ENCODE measurements at places on chromosomes 13 and 19.

DNA sequence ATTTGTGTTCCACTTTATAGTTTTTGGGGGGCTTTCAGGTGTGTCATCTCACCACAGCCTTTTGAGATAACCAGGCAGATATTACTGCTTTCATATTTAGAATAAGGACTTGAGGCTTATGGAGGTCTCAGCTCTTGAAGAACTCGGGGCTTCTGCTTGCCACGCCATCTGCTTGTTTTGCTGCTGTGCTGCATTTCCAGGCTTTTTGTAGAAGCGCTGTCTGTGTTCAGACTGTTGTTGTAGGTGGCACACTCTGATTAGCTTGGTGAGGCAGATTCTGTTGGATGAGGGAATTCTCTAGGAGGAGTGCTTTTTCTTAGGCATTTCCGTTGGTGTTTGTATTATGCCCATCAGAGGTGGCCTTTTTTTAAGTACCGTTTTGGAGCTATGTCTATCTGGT is 57.2 kb downstream of the WASF3 start:
- DNase-seq: no peak

GRCh38 chr19:1252221-1252820 is 3.9 kb downstream of the MIDN start:
- DNase-seq: peak; percentile 76

- no peak for DNase-seq
These were observed 61.1 kb upstream of the HMGB1 start for GRCh38 chr13:30526612-30527495.

DNA sequence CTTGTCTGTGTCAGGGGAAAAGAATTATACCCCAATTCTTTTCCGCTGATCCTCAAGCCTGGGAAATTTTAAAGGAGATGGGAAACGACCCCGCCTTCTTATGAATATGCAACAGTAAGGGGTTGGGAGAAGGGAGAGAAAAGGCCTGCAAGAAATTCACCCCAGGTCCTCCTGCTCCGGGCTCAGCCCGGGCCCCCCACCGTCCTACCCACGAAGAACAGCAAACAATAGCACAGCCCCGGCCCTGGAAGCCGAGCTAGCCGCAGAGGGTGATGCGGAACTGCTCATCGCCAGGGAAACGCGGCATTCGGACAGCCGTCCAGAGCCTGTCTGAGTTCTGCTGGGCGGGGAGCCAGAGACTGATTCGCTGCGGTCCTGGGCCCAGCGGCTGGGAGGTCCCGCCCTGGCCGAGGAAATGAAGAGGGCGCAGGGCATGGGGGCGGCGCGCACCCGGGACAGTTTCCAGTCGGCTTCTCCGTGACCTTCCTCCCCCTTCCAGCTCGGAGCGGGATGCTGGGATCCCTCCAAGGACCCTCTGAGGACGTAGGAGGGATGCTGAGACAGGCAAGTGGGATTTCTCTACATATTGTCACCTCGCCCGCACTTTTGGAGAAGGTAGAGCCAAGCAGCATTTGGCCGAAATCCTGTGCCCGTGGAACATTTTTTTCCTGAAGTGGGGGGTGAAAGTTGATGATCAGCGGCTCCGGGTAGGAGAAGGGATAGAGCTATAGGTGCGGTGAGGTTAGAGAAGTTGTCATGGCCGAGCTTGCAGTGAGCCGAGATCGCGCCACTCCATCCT is 82.3 kb upstream of the C1QTNF9B start:
- DNase-seq: peak; percentile 35

DNA sequence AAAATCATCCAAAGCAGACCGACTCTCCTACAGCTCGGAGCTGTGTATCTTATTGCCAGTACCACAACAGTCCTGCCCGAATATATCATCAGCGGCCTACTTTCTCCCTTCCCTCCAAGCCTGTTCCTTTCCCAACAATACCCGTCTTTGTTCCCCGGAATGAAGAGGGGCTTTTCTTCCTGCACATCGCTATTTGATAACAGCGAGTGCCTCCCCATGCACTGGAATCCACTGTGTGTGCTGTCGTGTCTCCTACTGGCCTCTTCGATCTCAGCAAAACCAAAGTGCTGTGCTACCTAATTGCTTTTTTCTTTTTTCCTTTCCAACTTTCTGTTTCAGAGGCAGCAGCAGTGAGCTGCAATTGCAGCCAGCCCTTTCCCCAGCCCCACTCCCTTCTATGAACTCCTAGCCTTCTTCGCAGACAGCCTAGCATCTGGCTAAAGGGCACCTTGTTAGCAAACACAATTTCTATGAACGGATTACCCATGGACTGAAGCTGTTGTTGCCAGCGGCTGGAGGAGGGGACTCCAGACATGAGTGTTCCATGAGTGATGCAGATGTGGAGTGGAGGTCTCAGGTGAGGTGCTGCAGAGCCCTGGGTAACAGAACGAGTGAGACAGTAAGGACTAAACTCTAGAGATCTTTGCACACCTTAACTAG is 43.4 kb downstream of the EFNB2 start:
- DNase-seq: no peak

GRCh38 chr19:35065574-35065973 is 24.1 kb downstream of the HPN start:
- DNase-seq: no peak

DNA sequence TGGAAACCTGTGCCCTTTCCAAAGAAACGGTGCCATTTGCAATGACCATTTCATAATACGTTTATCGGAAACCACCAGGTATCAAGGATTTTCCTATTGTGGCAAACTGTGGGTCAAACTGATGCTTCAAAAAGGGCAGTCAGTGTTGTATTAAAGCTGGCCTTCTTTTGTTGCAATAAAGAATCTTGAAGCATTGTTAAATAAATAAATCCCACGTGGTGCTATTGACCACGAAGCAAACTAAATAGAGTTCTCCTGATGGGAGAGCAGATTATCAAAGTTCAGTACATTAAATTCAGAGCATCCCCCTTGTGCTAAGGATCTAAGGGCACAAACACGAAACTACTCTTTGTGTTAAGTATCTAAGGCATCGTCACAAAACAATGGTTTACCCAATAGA is 545.9 kb upstream of the MIR17HG start:
- no peak for DNase-seq

GRCh38 chr19:37973666-37974065 is 66.7 kb downstream of the SIPA1L3 start:
- DNase-seq: no peak

- no peak for DNase-seq
These were observed 209.3 kb downstream of the PCCA start for GRCh38 chr13:100298116-100298681.

- DNase-seq: no peak
These were observed 135.1 kb upstream of the FRY start for GRCh38 chr13:31896427-31896826.

- peak; percentile 56 for DNase-seq
These were observed 34.4 kb upstream of the OXGR1 start for GRCh38 chr13:97028441-97029299.

DNA sequence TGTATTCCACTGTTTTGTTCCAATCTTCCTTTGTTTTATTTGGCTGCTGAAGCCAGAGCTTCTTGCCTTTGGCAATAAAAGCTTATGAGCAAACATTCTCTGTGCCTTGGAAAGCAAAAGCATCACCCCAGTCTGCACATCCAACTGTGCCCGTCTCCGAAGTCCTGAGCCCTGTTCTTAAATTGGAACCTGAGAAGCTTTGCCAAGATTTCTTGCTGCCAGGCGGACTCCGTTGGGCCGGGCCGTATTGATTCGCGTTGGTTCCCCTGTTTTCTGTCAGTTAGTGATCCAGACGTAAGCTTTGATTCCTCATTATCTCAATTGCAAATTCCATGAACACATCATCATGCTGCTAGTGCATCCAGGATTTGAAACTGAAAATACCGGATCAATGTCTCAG is 793.0 kb downstream of the OLFM4 start:
- no peak for DNase-seq

GRCh38 chr19:50994129-50994528 is 7.3 kb downstream of the KLK8 start:
- DNase-seq: no peak

GRCh38 chr19:16899566-16900075 is 10.8 kb downstream of the F2RL3 start:
- DNase-seq: peak; percentile 53

GRCh38 chr13:24276861-24277260 is 32.5 kb upstream of the C1QTNF9 start:
- no peak for DNase-seq

DNA sequence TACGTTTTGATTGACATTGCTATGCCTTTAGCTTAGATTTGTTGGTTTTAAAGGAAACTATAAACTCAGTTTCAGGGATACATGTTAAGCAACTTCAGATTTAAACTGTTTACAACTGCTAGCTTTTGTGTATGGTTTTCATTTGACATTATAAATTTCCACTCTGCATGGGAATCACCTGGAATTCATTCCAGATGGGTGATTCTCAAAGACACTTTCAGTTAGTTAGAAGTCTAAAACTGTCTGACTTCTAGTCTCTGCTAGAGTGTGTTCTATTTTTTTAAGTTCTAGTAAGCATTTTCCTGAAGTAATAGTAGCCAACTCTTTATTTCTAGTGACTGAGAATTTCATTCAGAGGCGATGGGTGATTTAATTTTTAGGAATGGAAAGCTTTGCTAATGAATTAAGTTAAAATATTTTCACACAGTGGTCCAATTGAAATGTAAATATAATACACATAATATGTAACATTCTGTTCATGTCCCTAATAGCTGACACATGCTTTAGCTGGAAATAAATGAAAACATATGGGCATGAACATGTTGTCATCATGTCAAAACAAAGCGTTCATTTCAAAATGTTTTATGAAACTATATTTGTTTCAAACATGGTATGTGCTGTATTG is 58.3 kb upstream of the CSNK1A1L start:
- no peak for DNase-seq

GRCh38 chr19:16139752-16140151 is 3.7 kb upstream of the HSH2D start:
- DNase-seq: no peak

DNA sequence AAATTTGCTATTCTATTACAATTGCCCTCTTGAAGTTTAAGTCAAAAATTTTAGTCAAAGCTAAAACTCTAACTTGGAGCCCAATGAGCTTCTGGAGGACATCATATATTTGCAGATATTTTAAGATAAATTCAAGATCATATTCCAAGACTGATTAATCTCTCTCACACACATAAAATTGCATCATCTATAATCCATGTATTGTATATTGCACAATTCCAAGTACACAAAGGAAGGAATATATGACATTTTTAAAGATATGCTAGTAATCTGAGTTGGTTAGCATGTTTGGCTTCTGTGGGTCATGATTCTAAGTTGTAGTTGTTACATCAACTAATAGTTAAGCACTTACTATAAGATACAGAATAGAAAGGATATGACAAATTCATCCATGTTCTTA is 53.3 kb downstream of the KCNRG start:
- no peak for DNase-seq

DNA sequence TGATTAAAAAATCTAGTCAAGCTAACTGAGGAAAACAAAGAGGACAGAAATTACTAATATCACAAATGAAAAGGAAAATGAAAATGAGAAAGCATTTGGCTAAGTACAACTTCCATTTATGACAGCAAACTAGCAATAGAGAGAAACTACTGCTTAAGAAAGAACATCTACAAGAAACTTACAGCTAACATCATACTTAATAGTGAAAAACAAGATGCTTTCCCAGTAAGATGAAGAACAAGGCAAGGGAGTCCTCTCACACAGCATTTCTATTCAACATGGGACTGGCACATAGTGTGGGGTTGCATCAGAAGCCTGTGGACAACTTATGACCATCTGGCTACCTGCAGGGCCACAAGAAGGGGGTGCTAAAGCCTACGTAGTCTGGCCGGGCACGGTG is 39.3 kb downstream of the ZNF44 start:
- no peak for DNase-seq

GRCh38 chr13:30477346-30478195 is 11.8 kb upstream of the HMGB1 start:
- DNase-seq: no peak

GRCh38 chr19:11587302-11587974 is 9.8 kb upstream of the ZNF627 start:
- peak; percentile 92 for DNase-seq

DNA sequence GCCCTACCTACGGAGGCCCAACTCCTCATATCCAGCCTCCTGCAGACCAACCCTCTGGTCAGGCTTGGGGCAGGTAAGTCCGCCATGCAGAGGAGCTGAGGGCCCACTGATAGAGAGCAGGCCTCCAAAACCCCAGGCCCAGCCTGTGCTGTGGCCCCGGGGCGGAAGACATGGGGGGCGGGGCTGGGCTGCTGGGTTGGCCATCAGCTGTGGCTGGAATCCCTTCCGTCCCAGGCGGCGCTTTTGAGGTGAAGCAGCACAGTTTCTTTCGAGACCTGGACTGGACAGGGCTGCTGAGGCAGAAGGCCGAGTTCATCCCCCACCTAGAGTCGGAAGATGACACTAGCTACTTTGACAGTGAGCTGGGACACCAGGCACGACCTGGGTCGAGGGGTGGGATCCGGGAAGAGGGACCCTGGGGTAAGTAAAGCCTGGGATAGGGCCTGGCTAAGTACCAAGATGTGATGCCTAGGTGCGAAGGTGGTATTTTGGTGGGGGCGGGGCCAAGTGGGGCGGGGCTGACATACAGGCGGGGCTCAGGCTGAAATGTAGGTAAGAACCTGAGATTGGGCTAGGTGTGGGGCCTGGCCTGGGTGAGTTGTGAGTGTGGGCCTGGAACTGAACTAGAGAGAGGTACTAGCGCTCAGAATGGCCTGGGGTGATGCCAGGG is 15.4 kb downstream of the DNASE2 start:
- DNase-seq: no peak

Data from activated T-cell treated with anti-CD3 and anti-CD28 coated beads, Interleukin-2, amount 50 U/mL, for 48 hours (primary cell).